DMS153 (cell line): ENCODE measurements at places on chromosomes 4 and X.

DNA sequence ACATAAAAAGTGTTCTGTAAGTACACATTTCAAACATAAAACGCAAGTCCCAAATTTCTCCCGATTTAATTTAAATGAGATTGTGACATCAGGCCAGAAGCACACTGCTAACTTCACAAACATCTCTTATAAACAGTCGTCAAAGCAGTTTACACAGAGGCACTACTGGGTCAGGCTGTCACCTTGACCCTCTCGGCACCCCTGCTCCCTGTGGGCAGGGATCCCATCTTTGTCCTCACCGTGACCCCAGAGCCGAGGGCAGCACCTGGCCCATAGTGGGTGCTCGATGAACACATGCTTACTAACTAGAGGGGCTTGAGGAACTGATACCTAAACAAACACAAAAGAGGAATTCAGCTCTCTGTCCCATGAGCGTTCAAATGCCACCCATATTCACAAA, 22.2 kb downstream of the QDPR start:
- DNase-seq, result no peak

DNA sequence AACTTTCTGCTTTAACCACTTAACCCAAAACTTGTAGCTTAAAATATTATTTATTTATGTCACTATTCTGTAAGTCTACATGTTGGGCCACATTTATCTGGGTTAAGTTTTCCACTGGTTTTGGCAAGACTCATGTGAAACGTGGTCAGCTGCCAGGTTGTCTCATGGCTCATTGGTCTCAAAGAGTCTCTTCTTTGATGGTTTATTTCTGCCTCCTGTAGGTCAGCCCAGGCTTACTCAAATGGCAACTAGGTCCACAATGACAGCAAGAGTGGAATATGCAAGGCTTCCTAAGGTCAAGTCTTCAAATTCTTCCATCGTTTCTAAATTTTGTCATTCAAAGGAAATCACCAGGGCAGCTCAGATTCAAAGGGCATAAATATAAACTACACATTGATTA, 828.7 kb downstream of the PCDH7 start:
- no peak for DNase-seq

DNA sequence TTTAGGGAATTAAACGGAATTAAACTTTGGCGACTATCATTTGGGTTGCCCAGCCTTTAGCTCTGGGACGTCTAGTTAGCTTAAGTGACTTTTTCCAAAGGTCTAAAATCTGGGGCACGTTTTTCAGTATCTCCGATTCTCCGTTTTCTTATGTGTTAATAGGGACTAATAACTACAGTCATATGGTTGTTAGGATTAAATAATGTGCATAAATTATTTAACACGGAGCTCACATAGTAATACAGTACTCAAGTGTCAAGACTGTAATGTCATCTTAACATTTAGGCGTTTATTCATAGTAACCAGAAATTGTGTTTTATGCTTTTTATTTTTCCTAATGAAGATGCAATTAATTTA, 466 bp upstream of the CCNA2 start:
- DNase-seq, result no peak

DNA sequence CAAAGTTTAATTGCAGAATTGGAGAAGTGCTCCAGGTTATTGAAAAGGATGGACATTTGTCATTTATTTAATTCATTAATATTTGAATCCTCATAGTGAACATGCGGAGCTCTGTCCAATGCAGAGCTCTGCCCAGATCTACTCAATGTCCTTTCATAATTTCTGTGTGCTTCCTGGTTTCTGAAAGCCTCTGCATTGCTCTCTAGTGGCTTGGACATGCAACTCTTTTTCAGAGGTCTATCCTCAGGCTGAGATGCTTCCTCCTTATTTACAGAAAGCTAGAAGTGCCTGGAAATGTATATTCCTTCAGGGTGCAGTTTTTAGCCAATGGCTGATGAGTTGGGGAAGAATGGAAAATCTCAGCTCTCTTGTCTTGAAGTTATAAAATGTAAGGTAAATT, 786.1 kb upstream of the AADAT start:
- DNase-seq, result peak; percentile 0

- no peak for DNase-seq
Measured at GRCh38 chr4:98094118-98094517, 49.2 kb downstream of the STPG2 start.

DNA sequence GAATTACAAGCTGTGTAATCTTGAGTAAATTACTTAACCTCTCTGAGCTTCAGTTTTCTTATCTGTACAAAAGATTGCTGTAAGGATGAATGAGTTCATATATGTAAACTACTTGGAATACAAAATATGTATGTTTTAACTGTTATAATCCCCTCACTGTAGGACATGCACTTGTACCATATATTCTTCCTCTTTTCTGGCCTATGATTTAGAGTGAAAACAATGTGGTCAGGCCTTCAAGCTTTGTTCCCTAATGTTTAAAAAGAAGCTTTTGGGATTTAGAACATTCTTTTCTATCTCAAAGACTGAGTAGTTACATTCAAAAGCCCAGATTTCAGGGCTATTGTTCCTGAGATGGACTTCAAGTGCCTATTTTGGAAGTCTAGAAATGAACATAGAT, 26.7 kb upstream of the GPRIN3 start:
- no peak for DNase-seq

GRCh38 chr4:94605241-94605805, 152.4 kb upstream of the BMPR1B start:
- no peak for DNase-seq

DNA sequence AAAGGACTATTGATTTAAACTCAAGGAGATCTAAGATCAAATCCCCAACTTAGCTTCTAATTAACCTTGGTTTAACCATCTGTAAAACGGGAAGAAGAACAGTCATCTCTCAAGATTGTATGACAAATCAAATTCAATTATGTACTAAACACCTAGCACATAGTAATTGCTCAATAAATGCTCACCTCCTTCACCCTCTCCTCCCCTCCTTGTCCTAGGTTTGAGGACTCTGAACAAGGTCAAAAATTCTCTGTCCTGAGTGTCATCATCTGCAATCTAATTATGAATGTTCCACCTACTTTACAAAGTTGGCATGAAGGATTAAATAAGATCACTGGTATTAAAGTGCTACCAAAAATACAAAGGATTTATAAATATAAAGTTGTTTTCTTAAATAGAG, 320.1 kb upstream of the PPARGC1A start:
- DNase-seq, result no peak

DNA sequence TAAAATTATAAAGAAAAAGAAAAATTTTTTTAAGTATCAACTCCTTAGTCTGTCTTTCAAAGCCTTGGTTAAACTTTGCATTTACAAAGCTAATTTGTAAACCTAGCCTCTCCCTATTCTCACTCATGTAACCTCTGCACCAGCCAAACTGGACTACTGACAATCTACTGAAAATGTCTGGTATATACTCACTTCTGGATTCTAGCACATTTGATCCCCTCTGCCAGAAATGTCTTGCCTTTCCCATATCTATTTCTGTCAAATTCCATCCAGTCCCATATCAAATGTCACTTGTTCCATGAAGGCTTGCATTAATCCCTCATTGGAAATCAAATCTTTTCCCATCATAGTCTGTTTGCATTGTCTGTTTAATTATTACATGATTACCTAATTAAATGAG, 105.8 kb upstream of the KLHL13 start:
- no peak for DNase-seq

DNA sequence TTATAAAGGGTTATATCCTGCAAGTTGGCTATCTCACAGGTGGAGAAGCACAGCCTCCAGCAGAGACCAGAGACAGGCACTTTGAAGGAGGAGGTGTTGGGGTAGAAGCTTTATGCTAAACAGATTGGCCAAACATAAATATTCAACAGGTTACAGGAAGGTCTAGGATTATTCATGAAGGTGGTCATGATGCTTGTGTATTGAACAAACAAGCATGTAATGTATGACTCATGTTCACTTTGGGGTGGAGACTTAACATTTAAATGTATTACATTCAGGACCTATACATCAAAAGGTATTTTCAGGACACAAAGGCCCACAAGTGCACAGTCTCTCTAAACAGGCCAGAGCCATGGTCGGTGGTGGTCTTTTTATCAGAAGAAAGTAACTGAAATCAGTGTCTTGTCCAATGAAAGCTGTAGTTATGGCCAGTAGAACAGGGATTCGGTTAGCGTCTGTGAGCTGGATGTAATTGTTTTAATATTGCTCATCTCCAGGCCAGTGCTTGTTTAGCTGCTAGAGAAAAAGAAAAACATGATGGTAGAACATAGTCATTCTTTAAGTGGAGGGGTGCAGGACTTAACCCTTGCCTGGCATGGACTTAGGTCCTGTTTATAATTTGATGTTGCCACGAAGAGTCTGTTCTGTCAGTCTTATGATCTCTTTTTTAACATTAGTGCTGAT, 555.2 kb upstream of the PCDH10 start:
- DNase-seq, result no peak

DNA sequence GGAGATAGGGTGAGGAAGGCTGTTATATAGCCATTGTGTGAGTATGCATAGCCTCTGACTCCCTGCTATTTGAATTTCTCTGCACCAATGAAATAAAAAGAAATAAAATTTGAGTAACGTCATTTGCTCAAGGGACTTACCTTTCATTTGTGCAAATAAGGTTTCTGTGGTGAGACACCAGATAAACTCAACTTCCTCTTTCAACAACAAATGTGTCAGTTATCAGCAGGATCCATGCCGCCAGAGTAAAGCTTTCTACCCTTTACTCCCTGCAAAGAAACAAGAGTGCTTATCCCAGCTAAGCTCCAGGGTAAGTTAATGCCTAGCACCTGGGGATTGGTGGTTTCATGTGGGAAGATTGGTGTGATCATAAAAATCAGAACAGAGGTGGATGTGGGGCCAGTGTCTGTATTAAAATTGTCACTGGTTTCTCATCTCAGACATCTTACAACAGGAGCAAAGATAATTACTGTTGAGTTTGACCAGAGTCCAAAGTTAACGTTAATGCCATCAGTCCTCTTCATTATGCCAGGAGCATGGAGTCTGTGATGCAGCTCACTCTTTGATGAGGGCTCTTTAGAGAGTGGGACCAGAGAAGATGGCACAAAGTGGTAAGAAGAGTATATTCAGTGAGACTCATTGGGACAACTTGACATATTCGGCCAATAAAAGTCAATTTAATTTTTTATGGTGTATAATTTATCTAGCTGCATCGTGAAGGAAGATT, at the start of gene P2RY10:
TSS of gene P2RY10 (plus strand) at position 206 of the 727 bp plus-strand sequence. CDS start 15,130 bp downstream, outside the sequence.
- DNase-seq, result no peak
